ENCODE measurements at places on chromosomes 13 and 19. TPM values are rescaled to one million over a fixed set of nuclear protein-coding genes. Genes with fewer than 3 reads are reported as not detected.

The SNRPD2 gene
- 186 TPM for total RNA-seq

The LIM2 gene
- not detected for total RNA-seq

The ZNF563 gene
- total RNA-seq: 3.9 TPM

The CYP4F8 gene
- 1.8 TPM for total RNA-seq

The LRRC63 gene
- 0.10 TPM for total RNA-seq

The DIAPH3 gene
- 7.1 TPM for total RNA-seq

Data from skin of body (tissue), 3 donors.